ENCODE measurements at places on chromosomes 7 and 10. TPM values are rescaled to one million over a fixed set of nuclear protein-coding genes. Genes with fewer than 3 reads are reported as not detected.

Gene STEAP1
- total RNA-seq: 13.1 TPM

Gene SNX8
- total RNA-seq: 20.5 TPM

DNA sequence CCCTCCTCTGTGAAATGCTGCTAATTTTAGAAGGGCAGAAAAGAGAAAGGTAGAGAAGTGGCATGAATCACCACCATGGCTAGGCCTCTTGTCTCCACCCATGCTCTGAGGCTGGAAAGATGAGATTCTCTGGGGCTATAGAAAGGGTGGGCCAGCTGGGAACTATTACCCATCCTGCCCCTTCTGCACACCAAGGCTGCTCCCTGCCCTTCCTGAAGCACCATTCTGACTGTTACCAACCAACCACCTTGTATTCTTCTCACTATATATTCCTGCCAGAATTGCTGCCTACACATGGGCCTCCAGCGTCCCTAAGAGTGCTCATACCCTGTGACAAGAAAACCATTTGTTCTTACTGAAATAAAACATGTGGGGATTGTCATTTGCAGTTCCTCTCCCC, 11.4 kb upstream of the DLX6 start:
- DNase-seq: no peak

- DNase-seq: no peak
Measured at GRCh38 chr7:134742688-134743350, 36.6 kb upstream of the CALD1 start.

DNA sequence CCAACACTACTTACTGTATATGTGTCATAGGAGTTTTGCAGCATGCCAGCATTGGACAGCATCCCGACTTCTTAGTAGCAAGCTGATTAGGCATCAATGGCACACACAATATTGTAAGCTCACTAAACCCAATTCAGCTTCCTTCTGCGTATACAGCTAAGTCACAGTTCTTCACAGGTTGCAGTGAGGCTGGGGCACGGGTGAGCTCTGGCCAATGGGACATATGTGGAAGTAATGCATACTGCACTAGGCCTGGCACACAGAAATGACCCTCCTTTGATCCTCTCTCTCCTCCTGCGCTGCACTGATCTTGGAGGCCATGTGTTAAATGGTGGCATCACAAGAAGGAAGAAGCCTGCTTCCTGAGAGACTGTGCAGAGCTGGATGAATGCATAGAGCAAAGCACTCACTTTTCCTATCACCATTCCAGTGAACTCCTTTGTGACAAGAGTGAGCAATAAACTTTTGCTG, 11.9 kb downstream of the RAB11FIP2 start:
- no peak for DNase-seq

- DNase-seq: no peak
Measured at GRCh38 chr7:39461263-39461820, 104.9 kb upstream of the YAE1 start.

- DNase-seq: no peak
Measured at GRCh38 chr10:94439275-94439861, 37.0 kb downstream of the TBC1D12 start.

DNA sequence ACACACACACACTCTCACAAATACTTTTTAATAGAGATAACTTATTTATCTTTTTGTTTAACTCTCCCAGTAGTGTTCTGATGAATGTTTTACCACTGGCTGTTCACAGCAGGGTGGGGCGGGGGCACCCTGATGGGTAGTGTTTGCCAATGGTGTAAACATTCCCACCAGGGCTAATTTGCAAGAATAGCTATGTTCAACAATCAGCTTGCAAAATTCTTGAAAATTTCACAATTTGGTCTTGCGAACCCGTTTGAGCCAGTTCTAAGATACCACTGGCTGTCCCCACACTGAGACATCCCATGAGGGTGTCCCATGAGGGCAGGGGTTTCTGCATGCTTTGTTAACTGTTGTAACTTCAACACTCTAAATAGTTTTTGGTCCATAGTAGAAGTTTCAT, 348.5 kb downstream of the CXCL12 start:
- DNase-seq: no peak

Measured in mucosa of gallbladder (tissue), 1 donor.